Choroid plexus epithelial cell (primary cell): ENCODE measurements at places on chromosomes 4 and X.

DNA sequence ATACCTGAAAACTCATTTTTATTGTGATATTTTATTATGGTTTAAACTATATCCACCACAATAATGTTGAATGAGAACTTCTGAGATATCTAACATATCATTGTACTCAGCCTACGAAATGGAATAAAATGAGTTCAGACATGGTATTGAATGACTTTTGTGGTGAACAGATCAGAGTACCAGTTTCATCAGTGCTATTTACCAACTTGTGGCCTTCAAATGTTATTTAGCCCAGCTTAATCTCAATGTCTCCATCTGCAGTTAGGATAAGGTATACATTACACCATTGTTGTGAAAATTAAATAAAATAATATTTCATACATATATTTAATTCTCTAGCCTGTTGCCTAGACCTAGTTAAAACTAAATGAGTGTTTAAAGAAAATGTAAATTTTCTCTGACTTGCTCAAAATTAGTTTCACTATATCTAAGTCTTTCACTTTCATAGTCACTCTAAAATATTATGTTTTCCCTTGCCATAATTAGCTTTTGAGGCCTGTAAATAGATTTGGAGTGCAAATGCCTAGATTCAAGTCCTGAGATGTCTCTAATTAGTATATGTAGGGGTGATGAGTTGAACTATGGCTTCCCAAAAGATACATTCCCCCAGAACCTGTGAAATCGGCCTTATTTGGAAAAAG lies 594.2 kb downstream of the STPG2 start:
- DNase-seq: peak; percentile 30

- no peak for DNase-seq
Measured at GRCh38 chr4:20318909-20319277, 67.2 kb downstream of the SLIT2 start.

DNA sequence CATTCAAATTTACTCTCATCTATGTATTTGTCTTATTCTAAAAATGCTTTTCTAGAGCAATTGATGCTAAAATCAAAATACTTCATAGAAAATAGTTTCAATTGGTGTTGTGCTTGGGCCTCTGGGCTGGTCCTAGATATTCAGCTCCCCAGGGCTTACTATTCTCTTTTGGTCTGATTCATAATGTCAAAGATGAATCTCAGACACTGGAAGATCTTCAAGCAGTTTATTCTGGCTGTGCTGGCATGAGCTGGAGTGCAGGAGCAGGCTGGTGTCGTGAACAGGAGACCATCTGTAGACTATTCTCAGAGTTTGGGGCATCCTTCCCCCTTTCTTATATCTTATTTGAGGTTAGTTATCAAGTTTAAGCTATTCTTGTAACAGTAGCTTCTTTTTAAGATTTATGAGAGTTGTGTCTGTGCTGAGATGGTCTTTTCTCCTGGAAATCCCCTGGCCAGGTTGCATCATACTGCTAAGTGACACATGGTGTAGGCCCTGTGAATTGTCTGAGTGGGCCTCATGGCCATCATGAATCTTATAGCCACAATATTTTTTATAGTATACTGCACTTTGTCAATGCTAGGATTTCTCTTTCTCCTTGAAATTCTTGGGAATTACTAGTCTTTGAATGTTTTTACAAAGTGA lies 1624.0 kb upstream of the IGFBP7 start:
- peak; percentile 13 for DNase-seq

- DNase-seq: no peak
Measured at GRCh38 chrX:48357681-48358080, 1.2 kb upstream of the SSX3 start.

- DNase-seq: no peak
Measured at GRCh38 chr4:8690216-8691150, 97.9 kb downstream of the CPZ start.

DNA sequence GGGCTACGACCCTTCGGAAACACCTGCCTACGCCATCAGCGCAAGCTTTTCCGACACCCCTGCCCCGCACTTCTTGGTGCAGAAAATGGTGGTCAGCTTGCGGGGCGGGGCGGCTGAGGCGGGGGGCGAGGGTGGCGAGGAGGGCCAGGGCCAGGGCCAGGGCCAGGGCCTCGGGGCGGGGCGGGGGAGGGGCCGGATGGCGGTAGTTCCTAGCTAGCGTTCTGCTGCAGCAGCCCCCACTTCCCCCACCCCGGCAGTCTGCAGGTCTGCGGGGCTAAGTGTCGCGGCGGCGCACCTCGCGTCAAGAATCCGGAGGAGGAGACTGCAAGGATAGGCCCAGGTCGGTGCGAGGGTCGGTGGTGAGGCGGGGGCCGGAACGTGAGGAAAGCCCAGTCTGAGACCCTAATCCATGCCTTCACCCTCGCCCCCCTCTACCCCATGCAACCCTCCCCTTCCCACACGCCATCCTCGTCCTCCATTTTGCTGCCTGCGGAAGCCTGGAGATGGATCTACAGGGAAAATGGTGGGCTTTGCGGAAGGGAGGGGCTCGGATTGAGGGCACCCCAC lies 600 bp downstream of the BEX4 start:
- DNase-seq: no peak

DNA sequence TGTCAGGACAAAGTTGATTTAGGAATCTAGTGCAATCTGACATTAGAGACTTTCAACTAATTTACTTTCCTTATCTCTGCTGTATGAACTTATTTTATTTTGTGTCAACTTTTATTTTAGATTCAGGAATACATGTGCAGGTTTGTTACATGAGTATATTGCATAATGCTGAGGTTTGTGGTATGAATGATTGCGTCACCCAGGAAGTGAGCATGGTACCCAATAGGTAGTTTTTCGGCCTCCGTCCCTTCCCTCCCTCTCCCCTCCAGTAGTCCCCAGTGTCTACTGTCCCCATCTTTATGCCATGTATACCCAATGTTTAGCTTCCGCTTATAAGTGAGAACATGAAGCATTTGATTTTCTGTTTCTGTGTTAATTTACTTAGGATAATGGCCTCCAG lies 68.7 kb upstream of the TEX13D start:
- no peak for DNase-seq

- DNase-seq: peak; percentile 85
Measured at GRCh38 chr4:7630568-7631287, 196.0 kb upstream of the PSAPL1 start.

- peak; percentile 69 for DNase-seq
Measured at GRCh38 chr4:142405695-142406498, 440.2 kb downstream of the INPP4B start.

GRCh38 chr4:101279377-101279871 lies 67.9 kb downstream of the PPP3CA start:
- peak; percentile 95 for DNase-seq

DNA sequence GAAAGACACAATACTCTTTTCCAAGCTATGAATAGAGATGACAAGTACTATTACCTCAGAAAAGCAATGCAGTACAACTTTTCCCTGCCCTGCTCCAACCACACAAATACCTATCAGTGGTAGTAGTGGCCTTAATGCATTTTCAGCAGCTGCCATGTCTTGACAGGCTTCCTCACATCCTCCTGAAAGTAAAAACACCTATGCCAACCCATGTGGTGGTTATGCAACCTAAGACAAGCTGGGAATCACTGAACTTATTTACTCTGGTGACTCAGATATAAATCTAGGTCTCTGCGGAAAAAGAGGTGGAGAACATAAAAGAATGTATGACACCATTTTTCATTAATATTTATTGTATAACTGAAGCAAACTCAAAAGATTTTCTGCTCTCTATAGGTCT lies 14.5 kb downstream of the WDFY3 start:
- peak; percentile 81 for DNase-seq

GRCh38 chr4:121307445-121308327 lies 73.1 kb downstream of the QRFPR start:
- peak; percentile 84 for DNase-seq

GRCh38 chr4:67565284-67565683 lies 6.8 kb downstream of the STAP1 start:
- peak; percentile 49 for DNase-seq

DNA sequence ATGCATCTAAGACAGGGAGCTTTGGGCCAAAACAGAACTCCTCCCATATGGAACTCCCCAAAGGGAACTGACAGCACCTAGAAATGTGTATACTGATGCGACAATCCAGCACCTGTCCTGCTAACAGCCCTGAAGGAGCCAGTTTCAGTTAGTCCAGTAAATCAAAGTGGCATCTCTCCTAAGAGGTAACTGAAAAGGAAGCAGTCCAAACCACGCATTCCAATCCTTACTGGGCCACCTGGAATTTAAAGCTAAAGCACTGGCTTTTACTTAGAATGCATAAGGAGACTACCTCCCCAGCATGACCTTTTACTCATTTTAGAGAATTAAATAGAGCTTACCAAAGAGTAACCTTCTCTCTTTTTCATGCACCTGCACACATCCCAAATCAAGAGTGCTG lies 586.8 kb upstream of the PITX2 start:
- DNase-seq: no peak

- peak; percentile 81 for DNase-seq
Measured at GRCh38 chr4:83207497-83208101, 77.0 kb downstream of the COQ2 start.

GRCh38 chr4:26993539-26993938 lies 132.9 kb downstream of the STIM2 start:
- no peak for DNase-seq

GRCh38 chrX:13607996-13608365 lies 38.6 kb downstream of the EGFL6 start:
- no peak for DNase-seq

GRCh38 chrX:107826238-107827029 lies 768 bp downstream of the MID2 start:
- DNase-seq: peak; percentile 36

DNA sequence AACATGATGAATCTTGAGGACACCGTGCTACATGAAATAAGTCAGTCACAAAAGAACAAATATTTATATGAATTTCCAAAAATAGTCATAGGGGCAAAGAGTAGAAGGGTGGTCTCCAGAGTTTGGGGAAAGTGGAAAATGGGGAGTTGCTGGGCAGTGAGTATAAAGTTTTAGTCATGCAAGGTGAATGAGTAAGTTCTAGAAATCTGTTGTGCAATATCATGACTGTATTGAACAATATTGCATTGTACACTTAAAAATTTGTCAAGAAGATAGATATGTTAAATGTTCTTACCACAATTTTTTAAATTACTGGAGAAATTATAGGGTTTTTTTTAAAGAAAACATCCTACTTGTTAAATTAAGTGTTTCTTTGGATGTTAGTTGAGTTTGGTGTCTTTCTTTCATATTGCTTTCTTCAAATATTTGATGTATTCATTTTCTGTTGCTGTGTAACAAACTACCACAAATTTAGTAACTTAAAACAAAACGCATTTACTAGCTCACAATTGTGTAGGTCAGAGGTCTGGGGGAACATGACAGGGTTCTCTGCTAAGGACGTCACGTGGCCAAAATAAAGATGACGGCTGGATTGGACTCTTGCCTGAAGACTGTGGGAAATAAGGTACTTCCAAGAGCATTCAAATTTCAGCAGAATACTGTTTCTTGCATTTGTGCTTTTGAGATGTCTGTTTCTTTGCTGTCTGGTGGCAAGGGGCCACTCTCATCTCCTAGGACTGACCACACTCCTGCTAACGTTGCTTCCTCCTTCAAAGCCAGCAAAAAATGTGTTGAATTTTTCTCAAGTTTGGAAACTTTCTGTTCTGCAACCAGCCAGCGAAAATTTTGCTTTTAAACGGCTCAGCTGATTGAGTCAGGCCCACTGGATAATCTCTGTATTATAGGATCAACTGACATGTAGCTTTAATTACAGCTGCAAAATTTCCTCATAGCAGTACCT lies 76.7 kb downstream of the CPEB2 start:
- peak; percentile 92 for DNase-seq
